ENCODE measurements at places on chromosomes 16 and 17. TPM values are rescaled to one million over a fixed set of nuclear protein-coding genes. Genes with fewer than 3 reads are reported as not detected.

- DNase-seq: no peak
These were observed 1110.2 kb downstream of the CDH11 start for GRCh38 chr16:64011650-64012049.

- no peak for DNase-seq
These were observed 16.5 kb upstream of the SLC38A8 start for GRCh38 chr16:84059111-84059510.

DNA sequence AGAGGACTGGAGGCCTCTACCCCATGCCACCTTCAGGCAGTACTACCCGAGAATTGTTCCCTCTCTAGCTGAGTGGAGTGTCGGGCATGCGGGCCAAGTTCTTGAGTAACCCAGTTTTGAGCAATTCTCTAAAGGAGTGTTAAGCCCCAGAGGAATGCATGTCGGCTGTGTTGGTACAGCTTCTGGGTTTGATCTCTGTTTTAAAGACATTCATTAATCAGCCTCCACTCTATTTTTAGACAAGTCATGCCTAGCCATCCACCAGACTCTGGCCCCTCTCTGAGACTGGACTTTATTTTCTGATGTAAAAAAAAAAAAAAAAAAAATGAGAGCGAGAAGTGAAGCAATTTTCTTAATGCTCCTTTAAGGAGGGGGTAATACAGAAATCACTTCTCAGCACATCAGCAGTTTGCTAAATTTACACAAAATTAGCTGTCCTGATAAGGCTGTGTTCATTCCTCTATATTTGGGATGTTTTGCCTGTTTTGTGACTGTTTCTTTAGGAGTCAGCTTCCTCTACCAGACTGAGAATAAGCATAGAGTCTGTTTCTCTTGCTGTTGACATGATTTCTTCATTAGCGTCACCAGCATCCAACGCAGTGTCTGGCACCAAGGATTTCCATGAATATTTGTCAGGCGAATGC, 88.7 kb downstream of the AXIN2 start:
- DNase-seq: no peak

DNA sequence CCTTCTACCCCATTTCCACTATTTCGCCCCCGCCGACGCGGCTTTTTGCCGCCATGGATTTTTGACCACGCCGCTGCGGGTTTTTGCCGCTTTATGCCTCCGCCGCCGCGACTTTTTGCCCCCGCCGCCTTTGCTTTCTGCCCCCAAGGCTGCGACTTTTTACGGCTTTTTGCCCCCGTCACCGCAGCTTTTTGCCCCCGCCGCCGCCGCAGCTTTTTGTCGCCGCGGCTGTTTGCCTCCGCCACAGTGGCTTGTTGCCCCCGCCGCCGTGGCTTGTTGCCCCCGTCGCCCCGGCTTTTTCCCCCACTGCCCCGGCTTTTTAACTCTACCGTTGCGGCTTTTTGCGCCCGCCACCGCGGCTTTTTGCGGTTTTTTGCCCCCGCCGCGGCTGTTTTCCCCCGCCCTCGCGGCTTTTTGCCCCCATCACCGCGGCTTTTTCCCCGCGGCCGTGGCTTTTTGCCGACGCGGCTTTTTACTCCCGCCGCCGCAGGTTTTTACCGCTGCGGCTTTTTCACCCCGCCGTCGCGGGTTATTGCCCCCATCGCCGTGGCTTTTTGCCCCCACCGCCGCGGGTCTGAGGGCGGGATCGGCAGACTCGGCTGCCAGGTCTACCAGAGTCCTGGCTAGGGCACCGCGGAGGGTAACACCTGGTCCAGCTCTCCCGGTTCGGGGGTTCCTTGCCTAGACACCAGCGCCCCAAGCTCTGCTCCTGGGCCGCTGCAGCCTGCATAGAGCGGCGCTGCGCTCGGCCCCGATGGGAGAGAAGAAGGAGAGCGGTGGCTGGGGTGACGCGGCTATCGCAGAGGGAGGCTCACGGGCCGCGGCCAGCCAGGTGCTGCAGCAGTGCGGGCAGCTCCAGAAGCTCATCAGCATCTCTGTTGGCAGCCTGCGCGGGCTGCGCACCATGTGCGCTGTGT, 562.7 kb upstream of the WSB1 start:
- no peak for DNase-seq

- peak; percentile 90 for DNase-seq
These were observed 32.3 kb upstream of the GNA13 start for GRCh38 chr17:65088621-65089360.

GRCh38 chr17:36755586-36755985, 154.2 kb downstream of the MRM1 start:
- peak; percentile 20 for DNase-seq

DNA sequence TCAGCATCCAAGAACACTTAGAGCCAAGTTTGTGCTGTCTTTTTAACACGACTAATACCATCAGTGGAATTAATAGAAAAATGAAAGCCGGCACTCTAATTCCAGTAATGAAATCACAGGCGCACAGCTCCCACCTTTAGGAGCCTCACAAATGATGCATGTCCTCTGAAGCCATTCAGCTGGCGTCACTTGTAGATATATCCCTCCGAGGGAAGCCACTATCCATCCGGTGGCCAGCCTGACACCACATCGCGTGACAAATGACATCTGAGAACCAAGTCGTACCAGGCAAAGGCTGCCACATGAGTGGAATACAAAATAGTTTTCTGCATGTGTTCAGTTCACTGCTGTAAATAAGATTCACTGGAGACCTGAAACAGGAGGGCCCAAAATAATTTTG, 205.6 kb downstream of the GRIN2A start:
- no peak for DNase-seq

DNA sequence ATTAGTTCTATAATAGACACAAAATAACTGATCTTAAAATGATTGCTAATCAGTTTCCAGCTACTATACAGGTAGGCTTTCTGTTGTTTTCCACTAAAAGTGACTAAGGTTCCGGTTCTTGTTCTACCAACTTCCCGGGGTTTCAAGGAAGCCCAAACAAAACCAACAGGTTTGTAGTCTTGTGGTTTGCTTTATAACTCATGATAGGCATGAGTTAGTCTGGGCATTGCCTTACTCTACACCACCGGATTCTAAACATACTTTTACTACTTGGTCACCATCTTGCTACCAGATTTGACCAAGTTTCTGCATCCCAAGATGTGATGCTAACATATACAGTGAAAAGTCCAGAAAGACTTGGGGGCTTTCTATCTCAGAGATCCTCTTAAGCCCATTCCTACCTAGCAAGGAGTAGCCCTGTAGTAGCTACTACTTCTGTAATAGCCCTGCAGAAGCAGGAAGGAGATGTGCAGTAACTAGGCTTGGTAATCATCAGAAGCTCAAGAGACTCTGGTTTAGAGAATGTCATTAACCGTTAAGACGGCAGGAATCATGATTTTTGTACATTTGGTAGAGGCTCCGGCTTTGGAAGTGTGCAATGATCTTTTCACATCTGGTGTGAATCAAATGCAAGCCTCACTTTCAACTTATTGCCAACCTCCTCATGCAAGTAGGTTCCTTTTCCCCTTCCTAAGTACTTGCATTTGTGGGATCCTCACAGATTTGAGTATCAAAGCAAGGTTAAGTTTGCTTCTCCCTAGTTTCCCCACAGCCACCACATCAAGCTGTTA, 1.6 kb downstream of the FAM117A start:
- peak; percentile 74 for DNase-seq

- DNase-seq: no peak
These were observed 5.2 kb upstream of the ALDOA start for GRCh38 chr16:30060346-30060745.

- no peak for DNase-seq
These were observed 702.0 kb downstream of the KCNJ2 start for GRCh38 chr17:70871180-70871818.

DNA sequence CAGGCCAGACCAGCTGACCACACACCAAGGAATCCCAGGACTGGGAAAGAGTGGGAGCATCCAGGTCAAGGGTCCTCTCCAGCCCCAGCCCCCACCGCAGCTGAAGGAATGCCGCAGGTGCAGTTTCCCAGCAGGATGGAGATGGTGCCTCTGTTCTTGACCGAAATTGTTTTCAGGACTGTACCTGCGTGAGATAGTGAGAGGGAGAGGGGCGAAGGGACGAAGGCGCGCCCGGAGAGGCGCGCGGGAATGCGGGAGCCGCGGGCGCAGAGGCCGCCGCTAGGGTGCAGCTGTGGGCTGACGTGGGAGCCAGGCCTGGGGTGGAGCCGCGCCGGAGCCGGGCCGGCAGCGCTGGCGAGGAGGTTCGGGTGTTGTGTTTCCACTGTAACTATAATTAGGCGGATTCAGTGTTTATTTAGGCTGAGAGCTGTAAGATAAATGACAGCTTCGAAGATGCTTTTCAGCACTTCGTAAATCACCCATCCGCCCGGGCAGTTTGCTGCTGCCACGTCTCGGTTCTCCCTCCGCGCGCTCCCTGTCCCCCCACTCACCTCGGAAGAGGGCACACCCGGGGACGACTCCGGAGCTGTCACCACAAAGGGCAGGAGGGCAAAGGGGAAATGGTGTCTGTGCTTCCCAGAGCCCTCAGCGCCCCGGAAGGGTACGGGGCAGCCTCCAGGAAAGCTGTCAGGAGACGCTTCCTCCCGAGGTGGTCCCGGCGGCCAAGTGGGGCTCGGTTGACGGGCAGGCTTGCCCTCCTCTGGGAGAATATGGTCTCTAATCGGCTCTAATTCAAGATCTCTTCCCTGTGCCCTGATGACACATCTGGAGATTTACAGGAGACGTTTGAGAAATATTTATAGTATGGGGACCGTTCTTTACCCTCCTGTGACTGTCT, 38.2 kb downstream of the HOXB1 start:
- DNase-seq: no peak

DNA sequence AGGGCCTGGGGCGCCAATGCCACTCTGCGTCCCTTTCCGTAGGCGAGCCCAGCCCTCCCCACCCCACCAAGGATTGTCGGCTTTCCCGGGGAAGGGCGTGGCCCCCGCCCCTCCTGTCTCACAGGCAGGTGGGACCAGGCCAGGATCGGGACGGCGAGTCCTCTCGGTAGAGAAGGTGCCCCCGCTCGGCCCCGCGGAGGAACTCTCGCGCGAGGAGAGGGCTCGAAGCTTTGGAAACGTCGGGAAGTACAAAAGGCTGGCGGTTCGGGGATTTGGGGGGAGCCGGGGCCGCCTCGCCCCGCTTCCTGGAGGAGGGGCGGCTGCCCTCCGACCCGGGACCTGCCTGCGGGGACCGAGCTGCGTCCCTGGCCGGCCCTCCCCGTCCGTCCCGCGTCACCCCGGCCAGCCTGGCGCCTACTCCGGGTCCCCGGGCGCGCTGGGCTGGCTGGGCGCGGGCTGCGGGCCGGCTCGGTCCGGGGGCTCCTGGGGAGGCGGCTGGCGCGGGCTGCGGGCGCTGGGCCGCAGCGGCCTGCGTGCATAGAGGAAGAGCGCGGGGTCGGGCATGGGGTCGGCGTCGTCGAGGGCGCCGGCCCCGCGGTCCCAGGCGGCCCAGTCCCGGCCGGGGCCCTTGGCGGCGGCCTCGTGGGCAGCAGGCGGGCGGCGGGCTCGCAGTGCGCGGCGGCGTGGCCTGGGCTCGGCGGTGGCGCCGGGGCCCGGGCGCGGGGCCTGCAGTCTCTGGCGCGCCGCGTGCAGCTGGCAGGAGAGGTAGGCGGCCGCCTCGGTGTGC, 12.6 kb upstream of the CLUH start:
- DNase-seq: no peak

- peak; percentile 39 for DNase-seq
These were observed 251.1 kb downstream of the SEC14L1 start for GRCh38 chr17:77391668-77392375.

GRCh38 chr16:70804153-70804733, 3.3 kb upstream of the VAC14 start:
- DNase-seq: peak; percentile 96

DNA sequence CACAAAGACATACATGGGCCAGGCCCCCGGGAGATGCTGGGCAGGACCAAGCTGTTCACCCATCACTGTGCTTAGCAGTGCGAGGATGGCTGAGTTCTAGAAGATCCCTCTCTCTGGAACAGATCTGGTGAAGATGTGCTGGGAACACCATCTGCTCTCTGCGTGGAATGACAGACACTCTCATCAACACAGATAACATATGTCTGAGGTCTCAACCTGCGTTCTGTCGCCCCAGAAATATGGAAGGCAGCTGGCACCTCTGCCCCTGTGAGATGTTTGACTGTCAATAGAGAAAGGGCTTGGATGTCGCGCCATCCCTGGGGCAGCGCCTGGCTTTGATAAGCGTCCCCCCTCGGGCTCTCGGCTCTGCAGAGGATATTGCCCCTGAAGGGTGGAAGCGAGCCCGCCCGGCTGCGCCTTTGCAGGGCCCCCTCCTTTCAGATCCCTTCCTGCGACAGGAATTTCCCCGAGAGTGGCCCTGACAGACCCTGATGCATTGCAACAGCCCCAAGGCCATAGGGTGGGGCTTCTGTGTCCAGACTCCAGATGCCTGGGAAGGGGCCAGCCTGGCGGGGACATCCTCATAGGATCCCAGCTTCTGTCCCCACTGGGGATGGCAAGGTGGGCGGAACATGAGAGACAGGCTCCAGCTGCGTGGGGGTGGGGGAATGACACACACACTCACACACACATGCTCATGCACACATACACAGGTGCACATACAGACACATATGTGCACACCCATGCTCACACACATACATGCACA, 86.9 kb upstream of the ZNF469 start:
- DNase-seq: no peak

- no peak for DNase-seq
These were observed 9.4 kb downstream of the TNRC6A start for GRCh38 chr16:24738895-24739294.

GRCh38 chr16:23908790-23909189, 73.0 kb downstream of the PRKCB start:
- DNase-seq: no peak

DNA sequence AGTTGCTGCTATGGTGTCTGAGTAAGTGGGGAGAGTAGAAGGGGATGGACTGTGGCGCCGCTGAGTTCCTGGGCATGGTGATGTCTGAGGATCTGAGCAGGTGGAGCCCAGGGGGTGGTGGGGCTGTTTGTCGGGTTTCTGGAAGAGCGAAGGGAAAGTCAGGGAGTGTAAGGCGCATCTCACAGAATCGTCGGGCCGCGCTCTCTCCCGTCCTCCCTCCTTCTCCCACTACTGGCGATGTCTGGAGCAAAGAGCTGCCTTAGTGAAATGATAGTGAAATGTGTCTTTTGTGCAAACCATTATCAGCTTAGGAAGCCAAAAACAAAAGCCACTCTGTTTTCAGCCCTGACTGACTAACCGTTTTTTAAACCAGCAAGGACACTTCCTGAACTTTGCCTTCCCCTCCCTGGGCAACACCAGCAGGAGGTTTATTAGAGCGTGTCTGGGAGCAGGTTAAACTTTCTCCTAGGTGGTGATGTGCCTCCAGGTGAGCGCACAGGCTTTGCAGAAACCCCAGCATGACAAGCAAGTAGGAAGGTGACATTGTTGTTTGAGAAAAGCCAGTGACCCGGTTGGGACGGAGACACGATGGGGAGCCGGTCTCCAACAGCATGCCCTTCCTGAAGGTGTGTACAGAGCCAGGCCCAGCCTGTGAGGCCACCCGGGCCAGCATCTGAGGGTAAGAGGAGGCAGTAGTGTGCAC, 49.1 kb downstream of the RAB11FIP3 start:
- no peak for DNase-seq

- DNase-seq: no peak
These were observed 134.5 kb downstream of the RAB11FIP4 start for GRCh38 chr17:31525801-31526549.

- DNase-seq: no peak
These were observed 2.6 kb downstream of the CD300LB start for GRCh38 chr17:74528491-74529199.

- DNase-seq: peak; percentile 95
These were observed 2.3 kb downstream of the ADORA2B start for GRCh38 chr17:15947271-15947670.

Gene TM4SF5
- not detected for total RNA-seq

Gene SOST
- not detected for total RNA-seq

Gene KIF18B
- total RNA-seq: not detected

Gene AHSP
- total RNA-seq: not detected

Gene TP53TG3F
- total RNA-seq: not detected

Gene GNAO1
- total RNA-seq: under 0.01 TPM

Gene KPNA2
- 17.4 TPM for total RNA-seq

Gene KIF2B
- total RNA-seq: not detected

Gene EIF1
- 191 TPM for total RNA-seq

Data from bronchial epithelial cell (primary cell).